GM23248 (cell line): ENCODE measurements at places on chromosomes 16 and 17. TPM values are rescaled to one million over a fixed set of nuclear protein-coding genes. Genes with fewer than 3 reads are reported as not detected.

GRCh38 chr17:55411463-55411855 lies 10.2 kb downstream of the MMD start:
- no peak overlapping the region for H3K27ac ChIP-seq
- H3K27me3 ChIP-seq, result no peaks in the 10 kb centered on the region
- H3K4me3 ChIP-seq, result no peak overlapping the region
- H3K4me1 ChIP-seq, result no peaks in the 10 kb centered on the region
- peaks cover 12% of the 10 kb centered on the region; the same call in 1 of the 2 replicates for H3K36me3 ChIP-seq
- no peak for DNase-seq

DNA sequence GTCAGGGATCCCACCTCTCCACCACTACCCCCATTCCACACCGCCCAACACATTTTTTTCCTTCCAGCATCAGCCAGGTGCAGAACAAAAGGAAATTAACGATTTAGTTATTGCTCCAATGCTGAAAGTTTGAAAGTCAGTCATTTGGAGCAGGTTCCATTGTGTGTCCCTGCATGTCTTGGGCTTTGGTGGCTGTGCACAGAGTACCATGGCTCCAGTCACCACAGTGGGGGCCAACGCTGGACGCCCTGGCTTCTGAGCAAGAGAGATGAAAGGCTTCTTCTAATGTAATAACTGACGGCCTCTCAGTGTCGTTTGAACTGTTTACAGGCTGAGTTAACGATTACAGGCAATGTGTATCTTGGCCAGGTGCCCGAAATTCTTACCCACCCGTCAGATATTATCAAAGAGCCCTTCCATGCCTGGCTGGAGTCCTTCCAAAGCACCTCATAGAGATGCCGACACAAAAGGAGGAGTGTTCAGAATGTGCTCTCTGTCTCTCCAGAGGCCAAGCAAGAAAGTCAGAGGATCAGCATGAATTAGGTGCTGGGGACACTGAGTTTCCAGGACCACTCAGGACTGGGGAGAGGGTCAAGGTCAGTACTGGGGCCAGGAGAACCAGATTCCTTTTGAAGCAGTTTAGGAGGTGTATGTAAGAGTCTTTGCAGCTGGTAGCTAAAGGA lies 25.9 kb downstream of the RNF43 start:
- no peak overlapping the region for H3K4me3 ChIP-seq
- H3K27ac ChIP-seq, result no peak overlapping the region
- H3K27me3 ChIP-seq, result peaks cover 71% of the 10 kb centered on the region
- H3K4me1 ChIP-seq, result no peaks in the 10 kb centered on the region
- H3K36me3 ChIP-seq, result no peaks in the 10 kb centered on the region

Gene DPEP3
- not detected in 2 replicates for polyA plus RNA-seq

DNA sequence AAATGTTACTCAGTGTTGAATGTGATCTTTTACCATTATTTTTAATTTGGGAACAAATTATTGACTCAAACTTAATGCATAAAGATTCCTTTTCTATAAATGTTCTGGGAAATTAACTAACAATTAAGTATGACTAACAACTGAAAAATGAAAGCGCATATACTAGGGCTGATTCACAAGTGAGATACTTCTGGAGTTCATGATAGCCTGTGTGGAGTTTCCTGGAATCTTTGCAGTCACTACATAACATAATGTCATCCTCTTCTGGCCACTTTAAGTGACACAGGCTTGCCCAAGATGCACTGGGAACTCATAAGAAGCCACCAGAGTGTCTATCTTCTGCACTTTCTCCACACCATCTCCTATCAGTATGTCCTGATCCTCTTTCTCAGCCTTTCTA lies 450.3 kb upstream of the CDH11 start:
- no peak overlapping the region for H3K4me3 ChIP-seq
- H3K4me1 ChIP-seq, result peaks cover 18% of the 10 kb centered on the region
- peak; percentile 86 for DNase-seq
- H3K36me3 ChIP-seq, result no peaks in the 10 kb centered on the region

Gene IGSF6
- polyA plus RNA-seq, result 0.14 and 0.18 TPM in 2 replicates

DNA sequence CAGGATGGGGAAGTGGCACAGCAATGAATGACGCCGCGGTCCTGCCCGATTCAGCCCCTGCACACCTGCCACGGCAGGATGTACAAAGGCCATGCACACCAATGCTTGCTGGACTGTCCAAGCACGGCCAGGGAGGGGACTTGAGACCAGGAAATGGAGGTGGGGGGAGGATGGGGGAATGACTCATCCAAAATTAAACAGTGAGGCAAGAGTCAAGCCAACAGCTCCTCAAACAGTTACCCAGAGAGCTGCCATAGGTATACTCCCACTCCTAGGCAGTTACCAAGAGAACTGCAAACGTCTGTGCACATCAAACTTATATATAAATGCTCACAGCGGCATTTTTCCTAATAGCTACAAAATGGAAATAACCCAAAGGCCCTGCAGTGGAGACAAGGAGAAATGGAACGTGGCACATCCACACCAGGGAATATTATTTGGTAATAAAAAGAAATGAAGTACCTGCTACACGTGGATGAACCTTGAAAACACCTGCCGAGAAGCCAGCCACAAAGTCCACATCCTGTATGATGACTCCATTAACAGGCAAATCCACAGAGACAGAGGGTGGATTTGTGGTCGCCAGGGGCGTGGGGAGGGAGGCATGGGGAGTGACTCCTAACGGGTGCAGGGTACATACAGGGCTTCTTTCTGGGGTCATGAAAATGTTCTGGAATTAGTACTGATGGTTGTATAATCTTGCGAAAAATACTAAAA lies 54.1 kb downstream of the VAC14 start:
- H3K27me3 ChIP-seq, result no peaks in the 10 kb centered on the region
- no peaks in the 10 kb centered on the region for H3K36me3 ChIP-seq
- peak; percentile 92 for DNase-seq
- H3K27ac ChIP-seq, result peak overlapping the region; percentile 98
- peaks cover 33% of the 10 kb centered on the region for H3K4me1 ChIP-seq

- no peaks in the 10 kb centered on the region for H3K27me3 ChIP-seq
- DNase-seq, result no peak
- no peaks in the 10 kb centered on the region for H3K4me1 ChIP-seq
- H3K27ac ChIP-seq, result no peak overlapping the region
- no peak overlapping the region for H3K4me3 ChIP-seq
- H3K36me3 ChIP-seq, result no peaks in the 10 kb centered on the region
These were observed 10.6 kb downstream of the ITGB4 start for GRCh38 chr17:75731716-75732498.

- DNase-seq, result peak; percentile 9
- H3K27me3 ChIP-seq, result no peaks in the 10 kb centered on the region
- no peak overlapping the region; the same call in 1 of the 2 replicates for H3K27ac ChIP-seq
- no peak overlapping the region for H3K4me3 ChIP-seq
- H3K36me3 ChIP-seq, result peaks cover 15% of the 10 kb centered on the region; the same call in 1 of the 2 replicates
- H3K4me1 ChIP-seq, result peaks cover 10% of the 10 kb centered on the region; the same call in 1 of the 2 replicates
These were observed 88.2 kb upstream of the CACNG5 start for GRCh38 chr17:66746736-66747135.

- no peaks in the 10 kb centered on the region for H3K4me1 ChIP-seq
- H3K27me3 ChIP-seq, result no peaks in the 10 kb centered on the region
- no peak overlapping the region for H3K27ac ChIP-seq
- no peak overlapping the region for H3K4me3 ChIP-seq
- DNase-seq, result no peak
- peaks cover 11% of the 10 kb centered on the region for H3K36me3 ChIP-seq
These were observed 84.6 kb downstream of the USP31 start for GRCh38 chr16:23064639-23065038.

DNA sequence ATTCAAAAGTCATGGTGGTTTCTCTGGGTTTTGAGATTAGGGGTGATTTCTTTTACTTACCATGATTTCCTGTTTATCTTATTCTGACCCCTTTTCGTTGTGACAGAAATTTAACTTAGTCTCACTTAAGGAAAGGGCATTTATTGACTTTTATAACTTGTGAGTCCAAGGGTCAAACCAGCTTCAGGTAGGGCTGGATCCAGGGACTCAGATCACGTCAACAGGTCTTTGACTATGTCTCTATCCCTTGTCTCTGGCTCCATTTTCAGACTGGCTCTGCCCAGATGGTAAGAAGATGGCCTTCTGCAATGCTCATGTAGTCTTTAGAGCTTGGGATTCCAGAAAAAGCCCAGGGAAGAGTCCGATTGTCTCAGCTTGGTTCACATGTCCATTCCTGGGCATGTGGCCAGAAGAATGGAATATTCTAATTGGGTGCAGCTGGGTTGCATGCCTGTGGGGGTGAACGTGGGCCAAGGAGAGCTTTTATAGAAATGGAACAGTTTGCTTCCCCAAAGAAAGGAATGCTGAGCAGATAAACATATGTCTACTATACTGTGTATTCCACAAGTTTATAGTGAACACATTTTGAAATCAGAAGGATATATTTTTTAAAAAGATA lies 13.4 kb downstream of the USP43 start:
- H3K27me3 ChIP-seq, result no peaks in the 10 kb centered on the region
- DNase-seq, result peak; percentile 57
- no peak overlapping the region for H3K27ac ChIP-seq

GRCh38 chr17:80526116-80526910 lies 18.3 kb upstream of the RPTOR start:
- no peak overlapping the region for H3K27ac ChIP-seq
- H3K36me3 ChIP-seq, result no peaks in the 10 kb centered on the region
- H3K4me3 ChIP-seq, result no peak overlapping the region

Gene MT3
- not detected in 2 replicates for polyA plus RNA-seq

- peak; percentile 71 for DNase-seq
- H3K4me3 ChIP-seq, result no peak overlapping the region
- H3K27ac ChIP-seq, result no peak overlapping the region
- no peaks in the 10 kb centered on the region for H3K4me1 ChIP-seq
- H3K36me3 ChIP-seq, result no peaks in the 10 kb centered on the region
These were observed 7.7 kb upstream of the NPIPB2 start for GRCh38 chr16:11949527-11949926.

- H3K36me3 ChIP-seq, result no peaks in the 10 kb centered on the region
- no peak overlapping the region for H3K27ac ChIP-seq
- DNase-seq, result no peak
- peaks cover 10% of the 10 kb centered on the region; the same call in 1 of the 2 replicates for H3K27me3 ChIP-seq
- peaks cover 11% of the 10 kb centered on the region for H3K4me1 ChIP-seq
These were observed 20.5 kb downstream of the TMEM114 start for GRCh38 chr16:8569650-8570346.

Gene CALCOCO2
- polyA plus RNA-seq, result 92.4 and 101 TPM in 2 replicates

- H3K27ac ChIP-seq, result no peak overlapping the region
- no peak for DNase-seq
- H3K36me3 ChIP-seq, result no peaks in the 10 kb centered on the region
- no peak overlapping the region for H3K4me3 ChIP-seq
- H3K4me1 ChIP-seq, result no peaks in the 10 kb centered on the region
- peaks cover 72% of the 10 kb centered on the region for H3K27me3 ChIP-seq
These were observed 53.6 kb downstream of the GRB7 start for GRCh38 chr17:39791111-39791992.

Gene YBX2
- polyA plus RNA-seq, result not detected in 2 replicates

DNA sequence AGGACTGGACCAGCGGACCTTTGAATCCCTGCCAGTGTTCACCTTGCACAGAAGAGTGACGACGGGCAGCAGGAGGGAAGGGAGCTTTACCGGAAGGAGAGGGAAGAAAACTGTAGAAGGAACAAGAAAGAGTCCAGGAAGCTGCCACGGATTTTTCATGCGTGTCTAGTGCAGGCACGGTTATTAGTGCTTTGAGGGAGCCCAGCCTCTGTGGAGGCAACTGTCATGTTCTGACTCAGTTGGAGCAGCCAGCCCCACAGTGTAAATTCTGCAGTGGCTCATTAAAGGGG lies 6.5 kb upstream of the HOXB13 start:
- no peak for DNase-seq
- peaks cover 98% of the 10 kb centered on the region for H3K27me3 ChIP-seq
- H3K4me3 ChIP-seq, result no peak overlapping the region

Gene NPIPB12
- 7.3 and 13.4 TPM in 2 replicates for polyA plus RNA-seq

Gene NGFR
- 0.60 and 0.81 TPM in 2 replicates for polyA plus RNA-seq

- no peaks in the 10 kb centered on the region for H3K36me3 ChIP-seq
- H3K4me3 ChIP-seq, result no peak overlapping the region
- H3K27me3 ChIP-seq, result peaks cover 63% of the 10 kb centered on the region
- H3K27ac ChIP-seq, result no peak overlapping the region
- DNase-seq, result peak; percentile 9
These were observed 1.5 kb downstream of the HLF start for GRCh38 chr17:55266051-55266957.

- H3K36me3 ChIP-seq, result no peaks in the 10 kb centered on the region
- peaks cover 16% of the 10 kb centered on the region for H3K4me1 ChIP-seq
- H3K27ac ChIP-seq, result no peak overlapping the region
- H3K4me3 ChIP-seq, result no peak overlapping the region
These were observed 171.0 kb downstream of the CCDC182 start for GRCh38 chr17:57574040-57574513.

DNA sequence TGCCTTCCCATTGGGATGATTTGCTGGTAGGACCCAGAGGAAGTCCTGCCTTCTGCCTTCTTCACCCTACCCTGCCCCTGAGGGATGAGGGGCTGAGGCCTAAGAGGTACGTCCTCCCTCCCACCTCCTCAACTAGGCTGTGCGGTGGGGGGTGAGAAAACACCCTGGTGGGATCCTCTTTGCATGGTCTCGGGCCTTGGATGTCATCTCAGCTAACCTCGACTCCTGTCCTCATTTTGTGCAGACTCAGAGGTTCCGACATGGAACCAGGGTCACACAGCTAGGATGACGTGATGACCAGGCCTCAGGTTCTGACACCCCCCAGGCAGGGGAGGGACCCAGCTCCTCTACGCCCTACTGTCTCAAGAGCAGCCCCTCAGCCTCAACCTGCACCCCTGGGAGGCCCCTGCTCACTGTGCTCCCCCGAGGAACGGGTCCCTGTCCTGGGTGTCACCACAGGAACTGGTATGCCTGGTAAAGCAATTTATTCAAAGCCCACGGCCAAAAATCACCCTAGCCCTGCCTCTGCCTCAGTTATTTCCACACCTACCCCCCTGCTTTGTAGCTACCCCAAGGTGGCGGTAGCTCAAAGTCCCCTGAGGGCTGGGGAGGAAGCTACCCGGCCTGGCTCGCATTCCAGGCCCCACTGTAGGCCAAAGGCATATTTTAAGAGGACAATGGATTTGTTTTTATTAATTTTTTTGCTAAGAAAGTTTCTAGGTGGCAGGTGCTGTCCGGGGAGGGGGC lies 17.5 kb downstream of the UNC13D start:
- H3K4me3 ChIP-seq, result no peak overlapping the region
- H3K27ac ChIP-seq, result no peak overlapping the region

DNA sequence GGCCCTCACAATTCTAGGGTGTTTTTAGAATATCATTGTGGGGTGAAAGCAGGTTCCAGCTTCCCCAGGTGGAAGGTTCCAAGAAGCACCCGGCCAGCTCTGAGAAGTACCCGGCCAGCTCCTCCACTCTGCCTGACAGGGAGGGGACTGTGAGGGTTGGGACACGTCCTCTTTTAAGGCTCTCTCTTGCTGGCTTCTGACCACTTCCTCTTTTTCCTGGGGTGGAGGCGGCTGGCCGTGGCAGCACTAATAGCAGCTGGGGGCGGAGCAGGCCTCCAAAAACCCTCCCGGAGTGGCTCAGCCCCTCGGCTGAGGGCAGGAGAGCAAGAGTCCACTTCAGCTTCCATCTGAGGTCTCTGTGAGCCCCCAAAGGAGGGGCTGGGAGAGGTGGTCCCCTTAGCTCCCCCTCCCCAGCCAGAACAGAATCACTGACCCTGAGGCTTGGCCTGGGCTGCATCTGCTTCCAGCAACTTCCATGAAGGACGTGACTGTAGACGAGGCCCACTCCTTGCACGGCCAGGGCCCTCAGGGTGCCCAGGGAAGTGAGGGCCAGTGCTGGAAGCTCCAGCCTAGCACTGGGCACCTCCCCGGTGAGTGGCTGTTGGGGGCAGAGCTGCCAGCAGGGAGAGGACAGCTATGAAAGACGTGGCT lies 26.7 kb upstream of the PLCG2 start:
- H3K27ac ChIP-seq, result no peak overlapping the region
- no peaks in the 10 kb centered on the region for H3K27me3 ChIP-seq
- H3K4me1 ChIP-seq, result no peaks in the 10 kb centered on the region
- DNase-seq, result peak; percentile 38
- H3K4me3 ChIP-seq, result no peak overlapping the region

Gene UBE2O
- polyA plus RNA-seq, result 7.1 and 7.2 TPM in 2 replicates

- no peaks in the 10 kb centered on the region for H3K4me1 ChIP-seq
- no peak overlapping the region for H3K27ac ChIP-seq
- DNase-seq, result no peak
- H3K36me3 ChIP-seq, result peaks cover 59% of the 10 kb centered on the region
- H3K27me3 ChIP-seq, result no peaks in the 10 kb centered on the region
These were observed 48.5 kb downstream of the ABHD15 start for GRCh38 chr17:29518359-29518758.
